EH (cell line): ENCODE measurements at places on chromosomes 7 and 10.

DNA sequence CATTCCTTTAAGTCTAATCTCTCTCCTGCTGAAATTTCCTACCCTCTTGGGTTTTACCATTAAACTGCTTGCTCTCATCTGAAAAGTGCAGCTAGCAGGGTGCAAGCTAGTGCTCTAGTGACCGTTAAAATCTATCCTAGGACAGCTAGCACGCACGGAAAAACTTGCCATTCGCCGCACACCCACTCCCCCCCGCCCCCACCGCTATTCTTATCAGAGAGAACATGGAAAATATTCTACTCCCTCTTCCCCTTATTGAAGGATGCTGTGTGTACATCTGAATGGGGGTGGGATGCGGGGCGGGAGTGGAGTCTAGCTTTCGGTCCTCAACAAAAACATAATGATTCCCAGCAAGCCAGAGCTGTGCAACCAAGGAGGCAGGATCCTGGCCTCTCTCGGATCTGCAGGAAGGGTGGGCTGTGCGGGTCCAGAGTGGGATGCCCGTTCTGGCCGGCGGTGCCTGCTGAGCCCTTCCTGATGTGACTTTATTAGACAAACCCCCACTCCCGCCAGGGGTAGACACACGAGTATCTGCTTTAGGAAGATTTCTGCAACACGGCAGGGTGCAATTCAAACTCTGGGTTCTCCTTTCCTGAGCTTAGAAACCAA, 1.1 kb upstream of the ADRA2A start:
- no peak for DNase-seq

DNA sequence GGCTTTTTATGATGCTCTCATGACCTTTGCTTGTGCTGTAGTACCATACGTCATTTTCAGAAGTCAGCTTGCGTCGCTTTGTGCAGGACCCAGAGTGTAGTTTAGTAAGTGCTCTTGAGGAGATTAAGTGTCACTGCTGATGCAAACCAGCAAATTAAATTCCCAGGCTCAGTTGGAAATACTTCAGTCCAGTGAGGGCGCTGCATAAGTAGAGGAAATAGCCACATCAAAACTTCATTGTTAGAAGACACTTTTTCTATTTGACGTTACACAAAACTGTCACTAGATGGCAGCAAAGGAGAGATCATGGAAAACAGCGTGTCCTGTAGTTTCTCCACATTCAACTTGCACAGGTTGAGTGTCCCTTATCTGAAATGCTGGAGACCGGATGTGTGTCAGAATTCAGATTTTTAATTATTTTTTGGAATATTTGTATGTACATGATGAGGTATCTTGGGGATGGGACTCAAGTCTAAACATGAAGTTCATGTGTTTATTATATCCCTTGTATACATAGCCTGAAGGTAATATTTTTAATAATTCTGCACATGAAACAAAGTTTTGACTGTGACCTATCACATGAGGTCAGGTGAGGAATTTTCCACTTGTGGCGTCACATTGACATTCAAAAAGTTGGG, 7.9 kb downstream of the ZNF22 start:
- peak; percentile 89 for DNase-seq

DNA sequence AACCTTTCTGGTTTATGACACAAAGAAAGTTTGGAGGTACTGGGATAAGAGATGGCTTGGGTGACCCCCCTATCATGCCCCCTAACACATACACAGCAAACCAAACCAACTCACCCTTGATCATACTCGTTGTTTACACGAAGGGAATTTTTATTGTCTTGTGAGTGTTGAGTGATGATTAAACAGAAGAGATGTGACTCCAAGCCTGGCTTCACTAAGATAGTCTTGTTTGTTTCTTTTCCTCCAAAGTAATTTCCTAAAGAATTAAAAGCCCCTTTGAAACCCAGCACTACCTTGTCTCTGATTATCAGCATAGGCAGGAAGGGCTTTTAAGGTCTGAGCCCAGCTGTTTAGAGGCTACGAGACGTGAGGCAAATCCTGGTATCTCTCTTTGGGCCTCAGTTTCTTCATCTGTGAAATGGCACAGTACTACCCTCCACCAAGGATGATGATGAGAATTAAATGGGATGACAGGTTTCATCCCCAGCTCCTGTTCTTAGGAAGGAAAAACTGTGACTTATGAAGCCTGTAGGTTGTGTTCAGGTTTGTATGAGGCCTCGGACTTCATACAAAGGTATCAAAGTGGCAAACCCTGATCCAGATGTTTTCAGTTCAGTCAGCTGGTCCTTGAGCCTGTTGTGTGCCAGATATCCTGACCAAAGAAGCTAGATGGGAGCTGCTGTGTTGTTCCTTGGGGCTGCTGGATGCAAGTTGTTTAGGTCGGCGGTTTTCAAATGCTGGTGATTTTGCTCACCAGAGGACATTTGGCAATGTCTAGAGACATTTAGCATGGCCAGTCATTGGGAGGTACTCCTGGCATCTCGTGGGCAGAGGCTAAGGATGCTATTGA, 51.8 kb downstream of the TCF7L2 start:
- peak; percentile 36 for DNase-seq

GRCh38 chr7:131934452-131934851, 378.0 kb upstream of the PODXL start:
- no peak for DNase-seq

DNA sequence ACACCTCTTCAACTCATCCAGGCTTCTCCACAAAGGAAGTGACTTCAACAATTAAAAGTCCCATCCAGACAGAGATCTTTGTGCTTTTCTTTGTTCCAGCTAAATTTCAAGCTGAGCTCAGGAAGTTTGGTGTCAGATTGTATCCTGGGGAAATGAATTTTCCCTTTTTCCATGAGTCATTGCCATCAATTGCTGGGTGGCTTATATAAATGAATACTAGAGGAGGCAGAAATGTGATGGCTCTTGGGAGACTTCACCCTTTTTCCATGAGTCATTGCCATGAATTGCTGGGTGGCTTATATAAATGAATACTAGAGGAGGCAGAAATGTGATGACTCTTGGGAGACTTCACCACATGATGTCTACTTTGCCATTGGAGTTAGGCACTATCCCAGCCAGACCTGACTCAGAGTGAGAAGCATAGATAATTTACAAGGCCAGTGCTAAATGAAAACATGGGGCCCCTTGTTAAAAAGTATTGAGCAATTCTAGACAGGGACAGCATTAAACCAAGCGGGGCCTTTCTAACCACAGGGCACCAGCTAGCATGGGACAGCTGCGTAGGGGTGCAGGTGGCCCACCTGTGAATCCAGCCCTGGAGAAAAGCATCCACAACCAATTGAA, 339.2 kb upstream of the PODXL start:
- peak; percentile 100 for DNase-seq

DNA sequence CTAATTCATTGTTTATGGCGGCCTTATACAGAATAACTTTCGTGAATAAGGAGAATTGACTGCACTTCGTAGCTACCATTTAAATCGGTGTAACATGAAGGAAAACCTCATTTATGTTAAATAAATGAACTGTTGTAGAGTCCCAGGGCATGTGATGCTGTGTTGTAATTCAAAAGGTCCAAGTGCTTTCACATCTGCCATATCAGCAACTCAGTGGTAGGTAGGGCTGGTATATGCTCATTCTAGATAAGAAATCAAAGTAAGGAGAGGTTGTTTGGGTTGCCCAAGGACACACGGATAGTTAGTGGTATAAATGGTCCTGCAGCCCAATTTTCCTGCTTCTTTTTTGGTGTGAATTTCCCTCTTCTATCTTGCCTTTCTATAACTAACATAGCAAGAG, 15.8 kb downstream of the BBS9 start:
- DNase-seq = no peak

DNA sequence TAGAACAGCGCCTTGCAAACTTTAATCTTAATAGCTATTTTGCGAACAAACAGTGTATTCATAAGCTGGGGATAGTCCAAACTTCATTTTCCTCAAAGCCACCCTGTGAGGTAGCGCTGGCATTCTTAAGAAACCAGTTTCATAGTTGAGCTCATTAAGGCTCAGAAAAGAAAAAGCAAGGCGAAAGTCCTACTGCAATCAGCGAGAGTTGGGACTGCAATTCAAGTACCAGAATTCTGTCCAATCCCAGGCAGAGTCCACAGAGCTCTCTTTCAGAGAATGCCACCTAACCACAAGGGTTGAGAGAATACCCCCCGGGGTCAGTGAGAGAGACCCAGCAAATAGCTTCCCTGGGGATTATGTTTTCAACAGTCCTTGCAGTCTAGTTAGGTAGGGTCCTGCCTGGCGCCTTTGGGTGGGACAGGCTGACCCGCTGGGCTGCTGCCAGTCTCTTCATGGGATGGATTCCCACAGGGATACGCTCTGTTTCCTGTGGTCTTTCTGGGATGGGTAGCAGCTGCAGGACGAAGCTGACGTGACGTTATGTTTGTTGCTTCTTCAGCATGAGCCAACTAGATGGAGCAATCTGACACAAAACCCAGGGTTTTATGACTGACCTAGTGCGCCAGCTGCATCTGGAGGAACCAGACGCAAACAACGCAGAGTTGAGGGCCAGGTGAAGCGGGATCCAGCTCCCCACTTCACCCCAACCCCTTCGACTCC, 16.0 kb downstream of the BMPER start:
- peak; percentile 60 for DNase-seq

DNA sequence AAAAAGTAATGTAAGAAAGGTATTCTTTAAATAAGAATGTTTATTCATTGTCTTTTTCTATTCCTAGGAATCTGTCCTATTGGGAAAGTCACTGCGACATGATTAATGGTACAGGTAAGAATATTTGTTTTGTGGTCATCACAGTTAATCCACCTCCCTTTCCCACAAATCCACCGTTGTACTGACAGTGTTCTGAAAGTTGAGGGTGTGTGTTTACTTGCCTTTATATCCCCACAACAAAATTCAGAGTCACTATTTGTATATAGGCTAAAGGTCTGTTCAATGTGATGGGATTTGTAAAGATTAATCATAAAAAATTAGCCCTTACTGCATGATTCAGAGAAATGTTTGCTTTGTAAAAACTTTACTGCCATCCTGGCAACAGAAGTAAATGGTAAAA, 27.9 kb downstream of the CD36 start:
- no peak for DNase-seq

DNA sequence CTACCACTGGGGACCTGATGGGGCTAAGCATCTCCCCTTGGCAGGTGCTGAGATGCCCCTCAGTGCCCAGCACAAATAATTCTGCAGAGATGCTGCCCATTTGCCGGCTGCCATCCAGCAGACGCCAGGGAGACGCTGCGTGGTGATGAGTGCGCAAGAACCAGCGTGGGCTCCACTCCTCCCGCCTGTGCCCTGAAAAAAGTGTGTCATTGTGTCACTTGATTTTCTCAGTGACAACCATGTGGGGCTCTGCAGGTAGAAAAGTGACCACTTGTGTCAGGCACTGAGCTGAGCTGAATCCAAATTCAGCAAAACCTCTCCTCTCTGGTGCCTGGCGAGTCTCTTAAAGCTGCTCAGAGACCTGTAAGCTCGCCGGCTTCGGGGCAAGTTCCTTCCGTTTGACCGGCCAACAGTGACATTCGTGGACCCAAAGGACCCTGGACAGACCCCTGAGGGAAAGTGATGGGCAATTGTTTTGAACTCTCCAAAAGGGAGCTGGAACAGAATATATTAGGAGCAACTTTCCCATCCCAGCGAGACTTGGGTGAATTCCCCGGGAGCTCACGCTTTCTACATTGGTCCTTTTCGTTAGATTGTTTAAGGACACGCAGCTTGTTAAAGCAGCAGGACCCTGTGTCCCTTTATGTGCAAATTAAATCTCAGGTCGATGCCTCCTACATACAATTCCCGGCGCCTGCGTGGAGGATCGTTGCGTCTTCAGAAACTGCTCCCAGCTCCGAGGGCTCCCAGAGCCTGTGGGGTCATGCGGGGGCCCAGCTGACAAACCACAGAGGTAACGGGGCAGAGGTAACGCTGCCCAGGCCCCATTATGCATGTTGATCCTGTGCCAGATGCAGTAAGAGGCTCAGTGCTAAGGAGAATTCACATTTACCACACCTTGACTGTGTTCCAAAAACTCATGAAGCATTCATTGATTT, 332.7 kb downstream of the ADARB2 start:
- no peak for DNase-seq

DNA sequence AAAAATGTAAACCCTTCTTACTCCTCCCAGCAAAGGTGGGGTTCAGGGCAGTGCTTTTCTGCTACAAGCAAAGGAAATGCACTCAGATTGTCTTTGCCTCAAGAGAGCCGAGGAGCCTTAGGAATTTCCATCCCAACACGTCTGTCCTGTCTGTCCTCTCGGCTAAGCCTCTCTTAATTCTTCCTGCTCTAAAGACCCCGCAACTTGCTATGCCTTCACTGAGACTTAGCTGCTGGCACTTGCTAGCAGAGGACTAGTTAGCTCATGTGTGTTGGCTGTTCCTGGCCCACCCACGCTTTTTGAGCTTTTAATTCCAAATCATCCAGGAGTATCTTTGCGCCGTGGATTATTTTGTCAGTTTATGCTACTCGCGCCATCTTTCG, 481 bp upstream of the NPM3 start:
- DNase-seq = no peak

- peak; percentile 16 for DNase-seq
Measured at GRCh38 chr7:115707258-115708012, 323.1 kb downstream of the TFEC start.

DNA sequence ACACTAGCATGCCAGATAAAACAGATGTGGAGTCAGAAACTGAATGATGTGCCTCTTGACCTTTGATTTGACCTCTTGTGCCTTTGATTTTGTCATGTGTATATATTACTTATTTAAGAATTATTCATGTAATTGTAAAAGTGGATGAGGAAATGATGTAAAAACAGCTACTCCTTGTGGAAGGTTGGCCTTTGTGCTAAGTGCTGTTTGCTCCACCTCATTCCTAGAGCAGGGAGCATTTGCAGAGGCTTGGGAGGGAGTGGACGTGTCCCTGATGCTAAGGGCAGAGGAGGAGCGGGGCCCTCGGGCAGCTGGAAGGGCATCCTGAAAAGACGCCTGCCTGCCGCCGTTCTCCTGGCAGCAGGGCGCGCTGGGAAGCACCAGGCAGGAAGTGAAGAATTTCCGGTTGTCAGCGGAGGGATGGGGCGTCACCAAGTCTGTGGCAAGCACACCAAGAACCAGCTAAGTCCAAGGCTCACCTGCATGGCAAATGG, 197.6 kb upstream of the ZNF32 start:
- DNase-seq = peak; percentile 80

DNA sequence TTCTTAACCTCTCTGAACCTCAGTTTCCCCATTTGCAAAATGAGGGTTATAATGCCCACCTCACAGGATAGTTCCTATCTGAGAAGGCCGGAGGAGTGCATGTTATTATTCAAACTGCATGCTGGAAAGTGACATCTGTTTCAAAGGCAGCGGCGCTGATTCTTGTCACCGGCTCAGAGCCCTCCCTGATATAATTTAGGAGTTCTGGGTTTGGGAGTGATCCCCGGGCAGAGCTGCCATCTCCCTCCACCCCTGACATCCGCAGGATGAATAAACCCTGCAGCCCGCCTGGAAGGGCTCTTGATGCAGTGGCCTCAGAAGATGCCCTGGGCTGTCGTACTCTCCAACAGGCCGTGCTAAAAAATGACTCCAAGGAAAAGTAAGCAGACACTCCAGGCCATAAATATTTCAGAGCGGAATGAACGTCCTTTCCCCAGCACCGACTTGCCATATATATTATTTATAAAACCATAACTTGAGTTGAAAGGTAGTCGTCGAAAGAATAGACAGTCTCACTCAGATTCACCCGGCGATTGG, 47.0 kb upstream of the MYL10 start:
- no peak for DNase-seq

- no peak for DNase-seq
Measured at GRCh38 chr10:85724215-85724614, 642.4 kb downstream of the GRID1 start.

GRCh38 chr7:43791-44540, 148.4 kb upstream of the FAM20C start:
- DNase-seq = no peak
